ENCODE measurements at places on chromosomes 7 and 10.

- no peak for DNase-seq
These were observed 30.6 kb upstream of the SLC29A3 start for GRCh38 chr10:71288461-71288860.

GRCh38 chr10:65341323-65341925 lies 1584.4 kb upstream of the LRRTM3 start:
- DNase-seq: no peak

GRCh38 chr7:30470163-30470770 lies 8.3 kb downstream of the NOD1 start:
- DNase-seq: no peak

- no peak for DNase-seq
These were observed 1.8 kb downstream of the CALU start for GRCh38 chr7:128740996-128741395.

DNA sequence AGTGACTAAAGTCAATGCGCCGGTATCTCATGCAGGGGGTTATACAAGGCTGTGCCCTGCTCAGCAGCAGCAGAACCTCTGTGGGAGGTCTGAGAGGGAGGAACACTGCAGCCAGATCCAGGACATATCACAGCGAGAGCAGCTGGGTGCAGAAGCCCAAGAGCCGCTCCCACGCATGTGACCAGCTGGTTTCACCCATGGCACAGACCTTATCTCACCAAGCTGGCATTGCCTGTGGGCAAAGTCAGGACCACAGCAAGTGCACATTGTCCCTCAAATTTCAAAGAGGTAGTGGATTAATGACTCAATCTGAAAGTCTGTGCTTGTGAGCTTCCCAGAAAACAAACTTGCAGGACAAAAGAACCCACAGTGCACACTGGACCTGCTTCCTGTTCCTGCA lies 31.6 kb upstream of the AKR1C1 start:
- no peak for DNase-seq

DNA sequence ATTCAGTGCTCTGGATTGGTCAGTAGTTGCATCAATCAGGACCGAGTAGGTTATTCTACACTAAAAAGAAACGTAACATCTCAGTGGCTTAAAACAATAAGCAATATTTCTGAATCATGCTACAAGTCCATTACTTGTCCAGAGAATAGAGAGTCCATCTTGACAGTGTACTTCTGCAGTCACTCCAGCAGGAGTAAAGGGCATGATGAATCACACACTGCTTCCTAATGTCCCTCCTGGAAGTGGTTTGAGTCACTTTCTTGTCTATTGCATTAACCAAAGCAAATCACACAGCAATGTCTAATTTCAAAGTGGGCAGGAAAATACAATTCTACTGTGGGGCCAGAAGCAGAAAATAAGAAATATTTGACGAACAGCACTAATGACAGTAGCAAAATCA lies 124.8 kb downstream of the TSPAN12 start:
- no peak for DNase-seq

DNA sequence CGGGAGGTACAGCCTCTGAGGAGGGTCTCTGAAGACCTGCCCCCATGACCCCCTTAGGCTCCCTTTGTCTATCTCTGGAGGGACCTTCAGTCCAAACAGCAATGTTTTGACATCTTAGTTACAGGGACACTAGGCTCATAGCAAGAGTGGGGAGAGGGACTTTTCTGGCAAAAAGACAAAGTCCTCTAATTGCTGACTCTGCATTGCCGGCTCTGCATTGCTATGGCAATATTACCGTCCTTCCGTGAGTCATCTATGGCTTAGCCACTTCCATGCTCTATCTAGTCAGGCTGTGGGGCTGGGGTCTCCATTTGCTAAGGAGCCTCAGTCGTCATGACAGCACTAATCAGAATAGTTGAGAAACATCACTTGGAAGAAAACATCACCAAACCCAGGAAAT lies 952.6 kb downstream of the KCNMA1 start:
- DNase-seq: no peak

DNA sequence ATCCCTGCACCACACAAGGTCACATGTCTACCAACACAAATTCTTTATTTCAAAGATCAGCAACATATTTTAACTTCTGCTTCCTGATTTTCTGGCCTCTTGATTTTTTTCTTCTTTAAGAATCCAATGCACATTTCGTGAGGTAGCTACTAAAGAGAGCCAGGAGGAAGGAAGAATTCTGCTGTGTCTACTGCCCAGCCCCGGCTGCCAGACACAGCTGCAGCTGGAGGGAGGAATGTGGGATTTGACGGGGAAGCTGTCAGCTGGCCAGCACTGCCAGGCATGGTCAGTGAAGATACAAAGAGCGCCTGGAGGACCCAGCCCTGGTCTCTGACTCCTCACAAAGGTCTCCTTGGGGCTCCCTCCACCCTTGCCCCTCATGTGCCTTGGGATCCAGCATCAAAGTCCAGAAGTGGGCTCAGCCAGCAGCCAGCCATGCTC lies 6.9 kb upstream of the AOC1 start:
- DNase-seq: no peak

- DNase-seq: no peak
These were observed 24.4 kb upstream of the JAKMIP3 start for GRCh38 chr10:132041340-132041739.

DNA sequence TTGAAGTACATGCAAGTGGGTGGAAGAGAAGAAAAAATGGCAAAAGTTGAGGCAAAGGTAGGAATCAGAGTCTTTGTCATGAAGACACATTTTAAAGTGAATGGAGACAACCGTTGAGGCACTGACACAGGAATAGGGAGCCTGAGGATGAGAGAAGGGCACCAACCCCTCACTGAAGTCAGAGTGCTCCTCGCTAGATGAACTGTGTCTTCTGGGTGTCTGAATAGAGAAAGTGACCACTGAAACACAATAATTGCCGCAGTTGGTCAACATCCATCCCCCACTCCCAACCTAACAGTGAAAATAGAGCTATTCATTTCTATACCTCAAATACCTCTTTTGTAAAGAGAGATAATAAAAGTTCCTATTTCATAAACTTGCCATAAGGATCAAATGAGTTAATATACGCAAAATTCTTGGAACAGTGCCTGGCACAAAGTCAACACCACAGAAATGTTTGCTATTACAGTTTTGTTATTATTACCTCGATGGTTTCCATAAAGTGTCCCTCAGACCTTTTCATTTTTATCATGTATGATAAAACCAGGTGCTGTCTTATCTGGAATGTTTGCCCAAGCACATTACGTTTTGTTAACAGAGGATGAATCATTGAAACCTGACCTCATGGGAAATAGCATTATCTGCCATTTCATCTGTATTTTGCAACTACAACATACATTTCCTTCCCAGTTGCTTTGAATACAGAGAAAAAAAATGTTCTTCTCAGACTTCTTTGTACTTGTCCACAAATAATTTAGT lies 61.8 kb upstream of the SP4 start:
- DNase-seq: no peak

- no peak for DNase-seq
These were observed 177.7 kb downstream of the CHCHD3 start for GRCh38 chr7:132904209-132904608.

DNA sequence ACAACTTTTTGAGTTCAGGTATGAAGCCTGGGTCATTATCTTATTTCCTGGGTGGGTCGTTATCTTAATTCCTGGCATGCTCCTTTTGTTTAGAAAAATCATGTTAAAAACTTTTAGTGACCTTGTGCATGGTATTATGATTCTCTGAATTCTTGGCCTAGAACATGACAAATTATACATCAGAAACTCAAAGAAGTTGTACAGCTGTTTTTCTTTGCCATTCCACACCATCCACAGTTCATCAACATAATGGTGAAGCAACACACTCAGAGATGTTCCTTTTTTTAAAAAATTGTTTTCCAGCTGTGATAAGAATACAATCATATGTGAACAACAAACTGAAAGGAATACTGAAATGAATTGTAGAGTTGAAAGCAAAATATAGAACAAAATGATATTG lies 149.2 kb upstream of the SEMA3D start:
- DNase-seq: no peak

DNA sequence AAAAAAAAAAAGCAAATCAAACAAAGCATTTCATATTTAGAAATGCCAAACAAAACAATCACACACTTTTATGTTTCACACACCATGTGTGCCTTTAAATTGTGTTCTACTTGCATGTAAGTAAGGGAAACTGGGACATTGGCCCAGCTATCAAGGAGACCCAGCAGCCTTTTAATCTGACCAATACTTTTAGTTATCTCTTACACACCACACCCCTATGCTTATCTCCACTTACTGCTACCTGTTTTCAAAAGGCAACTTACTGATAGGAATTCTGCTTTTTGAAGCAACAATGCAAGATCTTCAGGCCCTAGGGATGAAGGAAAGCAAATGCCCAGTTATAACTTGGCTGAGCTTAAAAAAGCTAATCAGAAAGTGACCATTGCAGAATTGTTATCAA lies 1244.8 kb upstream of the SORCS1 start:
- DNase-seq: no peak

GRCh38 chr10:69262292-69262751 lies 16.0 kb upstream of the HK1 start:
- DNase-seq: no peak

- no peak for DNase-seq
These were observed 204.6 kb upstream of the POM121L12 start for GRCh38 chr7:52830801-52831200.

DNA sequence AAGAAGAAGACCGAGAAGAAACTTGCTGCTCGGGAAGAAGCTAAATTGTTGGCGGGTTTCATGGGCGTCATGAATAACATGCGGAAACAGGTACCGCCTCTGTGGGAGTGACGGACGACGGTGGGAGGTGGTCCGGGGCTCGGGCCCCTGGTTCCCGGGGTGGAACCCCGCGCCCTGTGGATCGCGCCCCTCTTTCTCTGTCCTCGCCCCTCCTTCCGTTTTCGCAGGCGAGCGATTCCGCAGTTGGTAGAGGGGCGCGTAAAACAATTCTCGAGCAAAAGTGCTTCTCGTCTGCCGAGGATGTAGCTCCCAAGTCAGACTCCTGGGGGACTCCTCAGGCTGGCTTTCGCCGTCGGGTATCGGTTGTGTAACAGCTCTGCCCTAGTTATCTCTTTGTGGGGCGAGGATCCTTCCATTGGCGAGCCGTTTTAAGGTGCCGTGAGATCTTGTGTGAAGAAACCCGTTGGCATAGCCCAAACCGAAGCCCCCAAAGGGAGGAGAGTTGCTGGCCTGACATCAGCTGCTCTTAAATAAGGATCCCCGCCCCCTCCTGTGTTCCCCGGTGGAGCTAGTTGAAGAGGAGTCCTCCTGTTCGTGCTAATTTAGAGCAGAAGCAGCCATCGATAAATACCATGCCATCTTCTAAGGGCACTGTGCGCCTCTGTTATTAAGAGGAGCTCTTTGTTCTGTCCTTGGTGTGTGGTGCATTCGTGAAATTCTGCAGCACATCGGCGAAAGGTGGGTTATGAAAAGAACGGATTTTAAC lies 655 bp downstream of the KLHL7 start:
- DNase-seq: peak; percentile 11

GRCh38 chr10:102119417-102120141 lies 589 bp downstream of the LDB1 start:
- peak; percentile 61 for DNase-seq

DNA sequence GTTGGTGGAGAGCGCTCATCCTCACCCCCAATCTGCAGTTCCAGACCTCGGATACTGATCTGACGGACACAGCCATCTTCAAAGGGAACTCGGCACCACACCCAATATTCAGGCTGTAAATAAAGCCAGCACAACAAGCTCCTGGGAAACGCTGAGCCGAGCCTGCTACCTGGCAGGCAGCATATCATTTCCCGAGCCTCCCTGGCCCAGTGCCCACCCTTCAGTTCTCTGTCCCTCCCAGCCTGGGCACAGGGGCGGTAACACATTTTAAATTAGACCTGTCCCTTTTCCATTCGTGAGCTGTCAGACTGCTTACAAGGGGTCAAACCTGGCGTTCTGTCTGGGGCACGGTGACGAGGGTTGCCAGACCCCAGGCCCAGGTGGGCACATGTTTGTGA lies 250.5 kb downstream of the ARHGAP12 start:
- no peak for DNase-seq

DNA sequence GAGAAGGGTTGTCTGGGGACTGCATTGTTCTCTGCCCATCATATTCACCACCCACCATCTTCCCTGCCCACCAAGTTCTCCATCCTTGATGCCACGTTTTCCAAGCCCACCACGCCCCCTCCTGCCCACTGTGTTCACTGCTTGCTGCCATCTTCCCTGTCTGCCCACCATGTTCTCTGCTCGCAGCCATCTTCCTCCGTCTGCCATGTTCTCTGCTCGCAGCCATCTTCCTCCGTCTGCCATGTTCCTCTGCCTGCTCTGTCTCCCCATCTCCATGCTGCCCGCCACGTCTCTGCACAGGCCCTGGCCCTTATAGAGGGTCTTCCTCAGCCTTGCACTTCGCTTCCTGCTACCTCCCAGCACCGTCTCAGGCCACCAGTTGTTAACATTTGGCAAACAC lies 30.0 kb upstream of the ZNF32 start:
- no peak for DNase-seq

GRCh38 chr7:150983893-150984368 lies 5.8 kb upstream of the KCNH2 start:
- DNase-seq: no peak

- DNase-seq: no peak
These were observed 27.4 kb upstream of the CYTH3 start for GRCh38 chr7:6299774-6300173.

DNA sequence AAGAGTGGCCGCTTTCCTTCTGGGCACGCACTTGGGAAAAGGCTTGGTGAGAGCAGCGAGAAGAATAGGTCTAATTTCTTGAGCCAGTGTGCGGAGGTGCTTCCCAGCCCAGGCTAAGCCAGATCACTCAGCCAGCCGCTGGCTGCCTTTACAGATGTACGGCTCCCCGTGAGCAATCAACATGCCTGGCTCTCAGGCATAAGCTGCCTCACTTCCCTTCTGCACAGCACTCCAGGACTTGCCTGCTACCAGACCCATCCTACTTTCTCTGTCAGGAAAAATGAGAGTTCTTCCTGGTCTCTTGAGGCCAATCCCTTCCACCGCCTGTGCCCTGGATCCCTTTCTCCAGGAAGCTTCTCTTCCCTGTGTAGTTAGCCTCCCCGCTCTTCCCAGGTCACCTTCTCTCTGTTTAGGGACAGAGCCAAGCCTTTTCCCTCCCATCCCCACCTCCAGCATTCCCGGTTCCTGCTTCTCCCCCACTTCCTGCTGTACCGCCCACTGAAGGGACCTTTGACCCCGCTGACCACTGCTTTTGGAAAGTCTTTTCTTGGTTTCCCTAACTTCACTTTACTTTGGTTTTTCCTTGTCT lies 1.1 kb upstream of the ACTR3C start:
- DNase-seq: no peak

DNA sequence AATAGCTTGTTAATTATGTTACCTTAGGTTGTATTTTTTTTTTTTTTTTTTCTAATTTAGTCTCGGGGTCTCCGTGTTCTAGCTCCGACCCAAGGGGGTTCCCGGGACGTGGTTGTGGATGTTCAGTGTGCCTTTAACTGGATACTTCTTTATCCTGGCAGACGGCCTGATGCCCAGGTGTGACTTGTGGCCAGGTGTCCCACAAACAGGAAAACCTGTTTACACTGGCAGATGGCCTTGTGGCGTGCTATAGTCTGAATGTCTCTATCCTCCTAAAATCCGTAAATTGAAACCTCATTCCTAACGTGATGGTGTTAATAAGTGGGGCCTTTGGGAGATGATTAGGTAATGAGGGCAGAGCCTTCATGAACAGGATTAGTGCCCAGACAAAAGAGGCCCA lies 546.4 kb upstream of the C7orf33 start:
- no peak for DNase-seq

Measured in stimulated activated CD8-positive, alpha-beta memory T cell treated with anti-CD3 and anti-CD28 coated beads, Interleukin-7, amount 100 ng/mL, for 48 hours (primary cell).